Stimulated activated CD8-positive, alpha-beta memory T cell treated with anti-CD3 and anti-CD28 coated beads, Interleukin-4, amount 100 ng/mL, for 48 hours (primary cell): ENCODE measurements at places on chromosomes 2 and 18.
A peak's percentile ranks its signal among the peaks of the same experiment; 100 is the strongest.

DNA sequence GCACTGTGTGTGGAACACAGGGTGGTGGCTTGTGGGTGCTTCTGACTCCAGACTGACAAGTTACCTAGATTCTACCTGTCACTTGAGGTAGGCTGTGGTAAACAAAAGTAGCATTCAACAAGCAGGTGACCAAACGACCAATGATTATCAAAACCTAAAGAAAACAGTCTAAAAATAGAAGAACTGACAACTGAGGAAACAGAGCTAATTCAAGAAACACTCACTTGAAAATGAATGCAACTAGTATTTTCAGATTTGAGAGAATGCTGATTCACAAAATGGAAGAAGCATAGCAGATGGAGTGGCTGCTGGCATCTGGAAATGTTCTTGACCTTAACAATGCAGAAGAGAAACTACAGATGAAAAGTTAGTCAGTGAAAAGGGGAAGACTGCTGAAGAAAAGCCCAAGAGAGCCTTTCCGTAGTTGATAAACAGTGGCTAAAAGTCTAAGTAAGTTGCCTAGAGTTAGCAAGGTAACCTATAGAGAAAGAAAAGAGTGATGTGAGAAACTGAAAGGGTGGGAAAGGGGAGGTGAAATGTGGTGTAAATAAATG, 170.4 kb downstream of the NCK2 start:
- no peak for DNase-seq

DNA sequence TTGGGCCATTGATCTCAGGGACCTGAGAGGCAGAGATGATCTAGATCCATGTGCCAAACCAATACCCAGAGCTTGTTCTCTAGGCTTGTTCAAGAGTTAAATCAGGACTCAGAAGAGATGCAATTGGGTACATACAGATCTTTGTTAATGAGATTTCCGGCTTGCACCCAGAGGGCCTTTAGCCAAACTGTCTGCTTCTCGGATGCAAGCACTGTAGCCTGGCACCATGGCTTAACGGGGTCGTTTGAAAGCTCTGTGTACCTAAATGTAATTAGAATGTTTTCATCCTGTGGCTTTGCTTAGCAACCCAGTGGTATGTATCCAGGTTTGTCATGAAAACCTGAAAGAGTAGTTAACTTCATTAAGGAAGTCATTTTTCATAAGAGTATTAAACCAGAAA, 94.2 kb downstream of the TPGS2 start:
- no peak for DNase-seq

- DNase-seq: no peak
Observed at GRCh38 chr2:151853070-151853758, 25.0 kb upstream of the ARL5A start.

- no peak for DNase-seq
Observed at GRCh38 chr2:130845505-130846085, 8.9 kb downstream of the ARHGEF4 start.

GRCh38 chr18:50717563-50717962, 102.3 kb downstream of the MRO start:
- no peak for DNase-seq

- no peak for DNase-seq
Observed at GRCh38 chr18:50356036-50356945, 18.6 kb upstream of the SKA1 start.

GRCh38 chr18:54607213-54608027, 16.4 kb downstream of the DYNAP start:
- no peak for DNase-seq

- DNase-seq: no peak
Observed at GRCh38 chr2:188577231-188577630, 285.6 kb downstream of the GULP1 start.

DNA sequence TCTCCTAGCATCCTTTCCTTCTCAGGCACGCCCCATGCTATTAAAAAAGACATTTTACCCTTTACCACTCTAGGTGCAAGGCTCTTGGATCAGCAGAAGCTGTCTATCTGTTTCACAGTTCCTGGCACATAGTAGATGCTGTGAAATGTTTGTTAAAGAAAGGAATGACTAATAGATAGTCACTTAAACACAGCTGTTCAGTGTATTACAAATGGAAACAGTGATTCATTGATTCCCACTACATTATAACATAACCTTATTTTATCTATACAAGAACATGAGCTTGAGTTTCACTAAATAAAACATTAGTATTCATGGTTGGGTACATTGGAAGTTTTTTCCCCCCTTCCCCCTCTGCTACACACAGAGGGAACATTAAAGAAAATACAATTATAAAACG, 142.1 kb downstream of the ASXL3 start:
- DNase-seq: no peak

- no peak for DNase-seq
Observed at GRCh38 chr18:9653390-9653789, 39.0 kb upstream of the PPP4R1 start.

DNA sequence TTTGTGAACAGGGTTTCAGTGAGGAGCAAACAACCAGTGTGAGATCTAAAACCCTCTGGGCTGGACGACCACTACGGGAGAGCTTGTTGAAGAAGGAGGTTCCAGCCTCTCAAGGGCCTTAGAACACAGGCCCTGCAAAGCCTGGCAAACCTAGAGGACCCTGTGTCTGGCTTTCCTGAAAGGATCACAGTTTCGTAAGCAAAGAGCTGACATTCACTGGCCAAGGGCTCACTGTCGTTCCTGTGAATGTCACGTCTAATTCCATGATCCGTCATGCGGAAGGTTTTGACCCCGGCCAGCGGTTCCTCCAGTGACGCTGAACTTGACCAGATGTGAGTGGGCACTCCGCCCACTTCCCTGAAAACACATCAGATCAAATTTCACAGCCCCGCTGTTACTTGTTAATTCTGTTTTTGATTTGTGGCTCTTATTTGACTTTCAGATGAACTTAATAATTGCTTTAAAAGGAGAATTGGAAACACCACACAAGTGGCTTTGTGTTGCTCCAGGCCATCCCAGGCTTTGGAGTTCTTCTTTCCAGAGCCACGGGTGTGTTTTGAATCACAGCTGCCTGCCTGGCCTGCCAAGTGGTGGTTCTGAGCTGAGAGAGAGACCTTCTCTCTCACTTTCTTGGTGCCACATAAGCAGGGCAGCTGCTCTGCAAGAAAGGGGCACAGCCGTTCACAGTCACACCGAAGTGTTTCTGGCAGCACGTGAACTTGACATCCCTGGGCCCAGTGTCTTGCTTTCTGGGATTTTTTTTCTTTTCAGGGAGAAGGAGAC, 308.4 kb downstream of the NDUFA10 start:
- peak; percentile 10 for DNase-seq

DNA sequence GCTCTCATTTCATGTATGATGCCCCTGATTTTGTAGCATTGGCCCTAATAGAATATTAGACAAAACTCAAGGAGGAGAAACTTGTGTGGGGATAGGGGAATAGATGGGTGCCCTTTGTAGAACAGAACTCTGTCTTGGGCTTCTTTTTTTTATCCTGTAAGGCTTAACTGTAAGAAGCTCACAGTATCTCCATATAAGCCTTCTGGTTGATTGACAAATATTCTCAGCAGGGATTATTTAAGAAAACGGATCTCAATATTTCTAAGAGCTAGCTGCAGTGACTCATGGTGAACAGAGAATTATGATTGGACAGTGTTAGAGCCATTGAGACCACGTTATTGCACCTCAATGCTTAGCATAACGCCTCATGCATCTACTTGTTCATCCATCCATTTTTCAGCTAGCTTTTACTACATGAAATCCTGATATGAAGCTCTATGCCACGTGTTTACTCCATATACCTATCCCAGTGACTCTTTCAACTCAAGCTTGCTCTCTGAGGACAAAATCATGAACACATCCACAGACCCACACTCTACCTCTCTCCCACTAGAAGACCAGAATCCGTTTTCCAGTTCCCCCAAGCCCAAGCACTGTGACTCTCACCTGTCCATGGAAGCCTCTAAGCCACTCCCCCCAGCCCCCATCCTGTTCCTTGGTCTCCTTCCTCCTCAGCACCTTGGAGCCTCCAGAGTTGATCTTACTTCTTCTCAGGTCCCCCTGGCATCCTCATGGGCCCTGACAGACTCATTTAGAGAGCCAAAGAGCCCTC, 99.2 kb downstream of the BCL2L11 start:
- DNase-seq: no peak

- no peak for DNase-seq
Observed at GRCh38 chr2:236666646-236667204, 97.1 kb downstream of the ACKR3 start.

GRCh38 chr2:216774180-216774579, 78.8 kb upstream of the IGFBP5 start:
- DNase-seq: no peak

DNA sequence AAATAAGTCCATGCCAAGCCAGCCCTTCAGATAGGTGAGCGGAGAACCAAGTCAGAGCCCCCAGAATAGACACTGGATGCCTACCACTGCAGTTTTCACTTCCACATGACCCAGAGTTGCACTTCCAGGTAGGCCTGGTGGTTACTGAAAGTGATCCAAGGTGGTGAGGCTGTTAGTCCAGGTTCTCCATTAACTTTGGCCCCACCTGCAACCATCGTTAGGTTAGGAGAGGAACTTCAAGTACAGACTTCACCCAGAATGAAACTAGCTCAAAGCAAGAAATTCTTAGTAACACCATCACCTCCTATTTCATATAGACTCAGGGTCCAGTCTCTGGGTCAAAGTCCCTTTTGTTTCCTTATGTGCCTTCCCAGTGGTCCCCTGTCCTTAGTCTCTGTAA, 293.1 kb upstream of the ID2 start:
- no peak for DNase-seq

DNA sequence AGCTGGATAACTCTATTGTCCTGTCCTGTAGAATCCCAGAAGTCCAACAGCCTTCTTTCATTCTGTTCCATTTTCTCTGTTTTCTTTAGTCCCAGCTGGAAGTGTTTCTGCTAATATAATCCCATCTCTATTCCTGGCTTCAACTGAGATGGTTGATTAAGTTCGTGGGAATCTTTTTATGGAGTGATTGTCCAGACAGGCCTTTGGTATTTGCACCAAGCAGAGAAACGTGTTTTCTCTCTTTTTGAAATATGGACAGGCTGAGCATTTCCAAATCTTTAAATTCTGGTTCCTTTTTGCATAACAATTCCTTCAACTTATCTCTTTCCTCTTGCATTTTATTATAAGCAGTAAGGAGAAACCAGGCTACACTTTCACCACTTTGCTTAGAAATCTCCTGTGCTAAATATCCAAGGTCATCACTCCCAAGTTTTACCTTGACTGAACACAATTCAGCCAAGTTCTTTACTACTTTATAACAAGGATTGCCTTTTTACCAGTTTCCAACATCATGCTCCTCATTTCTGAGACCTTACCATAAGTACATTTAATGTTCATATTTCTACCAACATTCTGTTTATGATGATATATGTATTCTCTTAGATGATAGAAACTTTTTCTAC, 108.8 kb downstream of the ZFP36L2 start:
- DNase-seq: no peak

DNA sequence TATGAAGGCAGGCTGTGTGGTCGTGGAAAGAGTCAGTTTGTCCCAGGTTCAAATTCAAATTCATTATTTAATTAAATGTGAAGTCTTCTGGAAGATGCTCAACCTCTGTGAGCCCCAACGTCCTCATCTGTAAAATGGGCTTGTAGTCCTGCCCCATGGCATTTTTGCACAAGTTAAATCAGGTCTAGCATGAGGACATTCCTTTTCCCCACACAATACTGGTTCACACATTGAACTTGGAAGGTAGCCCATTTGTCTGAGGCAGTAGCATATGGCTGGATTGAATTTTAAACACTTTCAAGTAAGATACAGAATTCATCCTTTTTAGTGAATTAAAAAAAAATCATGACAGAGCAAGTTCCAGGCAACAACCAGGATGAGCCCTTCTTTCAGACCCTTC, 665.4 kb upstream of the HS6ST1 start:
- DNase-seq: no peak

- DNase-seq: no peak
Observed at GRCh38 chr2:221449406-221449805, 122.7 kb downstream of the EPHA4 start.

- no peak for DNase-seq
Observed at GRCh38 chr2:5494212-5494611, 198.0 kb upstream of the SOX11 start.

- DNase-seq: no peak
Observed at GRCh38 chr2:237695201-237695780, 67.9 kb downstream of the LRRFIP1 start.

- DNase-seq: no peak
Observed at GRCh38 chr2:16128746-16129610, 188.6 kb downstream of the MYCN start.

- DNase-seq: no peak
Observed at GRCh38 chr2:15918761-15919356, 21.5 kb upstream of the MYCN start.

- DNase-seq: no peak
Observed at GRCh38 chr2:73007991-73008765, 63.3 kb downstream of the SFXN5 start.

DNA sequence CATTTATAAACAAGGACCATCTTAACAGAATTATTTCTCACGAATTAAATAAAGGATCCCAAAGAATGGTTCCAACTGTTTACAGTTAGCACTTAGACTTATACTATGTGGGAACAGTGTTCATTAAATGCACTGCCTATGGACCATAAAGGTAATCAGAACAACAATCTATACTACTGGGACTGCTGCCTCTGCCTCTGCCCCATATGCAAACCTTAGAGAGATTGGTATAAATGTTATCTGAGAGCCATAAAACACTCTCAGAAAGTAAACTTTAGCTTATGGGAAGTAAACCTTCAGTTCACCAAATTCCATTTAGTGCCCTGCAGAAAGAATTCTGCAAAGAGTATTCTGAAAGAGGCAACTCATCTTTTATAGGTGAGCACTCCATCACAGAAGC, 448.0 kb downstream of the NCKAP5 start:
- no peak for DNase-seq

GRCh38 chr2:1893856-1894255, 149.5 kb upstream of the PXDN start:
- no peak for DNase-seq

DNA sequence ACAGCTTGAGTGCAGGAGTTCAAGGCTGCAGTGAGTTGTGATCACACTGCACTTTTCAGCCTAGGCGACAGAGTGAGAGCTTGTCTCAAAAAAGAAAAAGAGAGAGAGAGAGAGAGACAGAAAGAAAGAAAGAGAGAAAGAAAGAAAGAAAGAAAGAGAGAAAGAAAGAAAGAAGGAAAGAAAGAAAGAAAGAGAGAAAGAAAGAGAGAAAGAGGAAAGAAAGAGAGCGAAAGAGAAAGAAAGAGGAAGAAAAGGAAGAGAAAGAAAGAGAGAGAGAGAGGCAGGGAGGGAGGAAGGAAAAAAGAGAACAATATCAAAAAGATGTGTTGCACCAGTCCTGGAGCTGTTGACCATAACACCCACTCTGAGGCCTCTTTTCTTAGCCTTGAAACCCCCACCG, 89.8 kb upstream of the MBOAT2 start:
- no peak for DNase-seq

- DNase-seq: no peak
Observed at GRCh38 chr2:65021709-65022108, 32.5 kb downstream of the SLC1A4 start.
